ENCODE measurements at places on chromosomes 2 and 18. TPM values are rescaled to one million over a fixed set of nuclear protein-coding genes. Genes with fewer than 3 reads are reported as not detected.

- peaks cover 1% of the 10 kb centered on the region for H3K4me1 ChIP-seq
- no peaks in the 10 kb centered on the region for H3K27me3 ChIP-seq
- no peak overlapping the region for H3K27ac ChIP-seq
- H3K4me3 ChIP-seq = no peak overlapping the region
These were observed 27.0 kb upstream of the GMPPA start for GRCh38 chr2:219471476-219472371.

The SCYGR4 gene
- total RNA-seq = not detected

DNA sequence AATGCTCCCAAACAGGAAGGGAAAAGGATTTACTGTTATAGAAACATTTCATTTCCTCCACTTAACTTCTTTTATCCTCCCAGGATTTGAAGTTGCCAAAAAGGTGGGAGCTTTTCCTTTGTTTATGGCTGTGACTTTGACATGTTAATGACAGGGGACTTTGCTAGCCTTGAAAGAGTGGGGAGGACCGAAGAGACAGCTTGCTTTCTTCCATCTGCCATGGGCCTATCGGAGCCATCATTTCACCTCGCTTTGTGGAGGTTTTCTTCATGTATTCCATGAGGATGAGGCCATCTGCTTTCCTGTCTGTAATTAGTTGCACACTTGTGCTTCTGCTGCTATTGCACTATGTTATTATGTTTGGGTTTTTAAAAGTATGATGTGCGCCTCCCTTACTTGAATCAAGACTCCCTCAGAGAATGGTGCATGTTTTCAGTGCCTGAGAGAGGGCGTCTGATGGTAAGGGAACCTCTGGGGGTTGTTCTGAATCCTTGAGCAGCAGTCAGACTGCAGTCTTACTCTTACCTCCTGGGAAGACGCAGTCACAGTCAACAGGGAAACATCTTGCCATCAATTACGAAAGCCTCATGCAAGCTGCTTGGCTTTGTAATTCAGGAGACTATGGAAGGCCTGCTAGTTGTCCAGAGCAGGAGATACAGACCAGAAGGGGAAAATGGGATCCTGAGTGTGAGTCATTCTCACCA is 173.3 kb upstream of the MGAT5 start:
- DNase-seq = no peak
- no peaks in the 10 kb centered on the region for H3K4me1 ChIP-seq
- H3K27me3 ChIP-seq = no peaks in the 10 kb centered on the region
- H3K36me3 ChIP-seq = no peaks in the 10 kb centered on the region
- H3K27ac ChIP-seq = no peak overlapping the region

The KANSL1L gene
- total RNA-seq = 26.3 TPM

DNA sequence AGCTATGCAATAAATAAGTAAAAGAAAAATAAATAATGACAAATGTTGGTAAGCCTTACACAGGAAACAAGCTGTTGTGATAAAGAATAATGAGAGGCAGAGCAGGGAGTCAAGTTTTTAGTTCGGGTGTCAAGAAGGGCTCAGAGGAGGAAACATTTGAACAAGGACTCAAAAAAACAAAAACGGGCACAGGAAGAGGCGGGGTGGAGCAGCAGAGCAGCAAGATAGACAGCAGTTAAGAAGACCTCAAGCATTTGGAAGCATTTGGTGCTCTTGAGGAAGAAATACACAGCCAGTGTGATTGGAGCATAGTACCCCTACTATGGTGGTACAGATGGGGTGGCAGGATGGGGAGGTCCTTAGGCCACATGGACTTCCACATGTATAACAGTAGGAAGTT is 2.8 kb downstream of the TMEM169 start:
- H3K27me3 ChIP-seq = no peaks in the 10 kb centered on the region
- H3K4me3 ChIP-seq = no peak overlapping the region
- peaks cover 6% of the 10 kb centered on the region for H3K4me1 ChIP-seq

- H3K36me3 ChIP-seq = no peaks in the 10 kb centered on the region
- H3K27me3 ChIP-seq = no peaks in the 10 kb centered on the region
- H3K4me3 ChIP-seq = no peak overlapping the region
- H3K4me1 ChIP-seq = peaks cover 13% of the 10 kb centered on the region
- no peak for DNase-seq
These were observed 7.9 kb downstream of the REV1 start for GRCh38 chr2:99481941-99482340.

DNA sequence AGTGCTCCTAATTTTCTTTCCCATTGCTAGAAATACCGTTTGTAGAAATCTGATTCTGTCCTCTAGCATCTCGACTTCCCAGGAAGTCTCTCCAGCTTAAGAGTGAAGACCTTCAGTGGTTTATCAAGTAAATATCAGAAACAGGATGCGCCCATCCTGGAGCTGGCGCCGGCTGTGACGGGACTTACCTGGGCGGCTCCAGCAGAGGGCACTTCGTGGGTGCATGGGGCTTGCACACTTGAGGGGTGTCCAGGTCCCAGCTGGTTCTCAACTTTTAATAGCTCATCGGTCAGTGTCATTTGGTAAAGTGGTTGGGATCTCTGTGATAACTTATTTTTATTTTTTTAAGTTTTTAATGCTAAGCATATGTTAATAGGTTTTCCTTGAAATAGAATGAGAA is 167.0 kb upstream of the TPO start:
- H3K27me3 ChIP-seq = no peaks in the 10 kb centered on the region
- DNase-seq = no peak
- H3K27ac ChIP-seq = no peak overlapping the region
- H3K36me3 ChIP-seq = no peaks in the 10 kb centered on the region
- H3K4me1 ChIP-seq = no peaks in the 10 kb centered on the region

DNA sequence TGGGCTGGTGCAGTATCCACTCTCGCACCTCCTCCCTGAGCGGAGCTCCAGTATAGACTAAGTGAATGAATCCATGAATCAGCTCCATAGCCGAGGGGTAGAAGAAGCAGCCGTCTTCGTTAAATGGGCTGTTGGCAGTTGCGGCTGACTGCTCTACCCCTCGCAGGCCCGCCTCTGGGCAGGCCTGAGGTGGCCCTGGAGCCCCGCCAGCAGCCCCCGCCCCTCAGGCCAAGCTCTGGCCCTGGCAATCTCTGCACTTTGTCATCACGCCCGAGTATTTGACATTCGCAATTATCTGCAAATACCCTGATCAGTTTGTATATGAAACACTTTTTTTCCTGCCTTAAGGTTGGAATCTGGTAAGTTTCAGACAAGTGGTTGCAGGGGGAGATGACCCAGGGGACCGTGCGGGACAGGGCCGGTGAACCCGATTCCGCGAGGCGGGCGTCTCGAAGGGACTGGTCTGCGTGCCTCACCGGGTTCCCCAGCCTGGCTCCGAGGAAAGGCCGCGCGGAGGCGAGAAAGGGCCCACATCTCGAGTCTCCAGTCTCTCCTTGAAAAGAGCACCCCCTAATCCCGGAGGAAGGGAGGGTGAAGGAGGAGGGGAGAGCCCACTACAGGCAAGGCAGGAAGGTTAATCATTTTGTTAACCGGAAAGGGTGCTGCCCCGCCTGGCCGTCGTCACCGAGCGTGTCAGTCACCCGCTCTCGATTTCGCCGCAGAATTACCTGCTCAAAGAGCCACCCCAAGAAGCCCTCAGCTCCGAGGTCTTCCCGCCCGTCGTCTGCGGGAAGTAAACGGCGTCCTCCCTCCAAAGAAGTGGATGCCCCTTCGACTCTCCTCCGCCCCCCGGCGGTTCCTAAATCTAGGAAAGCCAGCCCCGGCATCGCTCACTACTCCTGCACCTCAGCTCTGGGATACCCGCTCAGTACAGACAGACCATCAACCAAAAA is 11.1 kb upstream of the SATB2 start:
- no peaks in the 10 kb centered on the region for H3K27me3 ChIP-seq
- no peaks in the 10 kb centered on the region for H3K36me3 ChIP-seq
- peaks cover 8% of the 10 kb centered on the region for H3K4me1 ChIP-seq
- DNase-seq = no peak
- H3K27ac ChIP-seq = no peak overlapping the region

The OXER1 gene
- 1.0 TPM for total RNA-seq

DNA sequence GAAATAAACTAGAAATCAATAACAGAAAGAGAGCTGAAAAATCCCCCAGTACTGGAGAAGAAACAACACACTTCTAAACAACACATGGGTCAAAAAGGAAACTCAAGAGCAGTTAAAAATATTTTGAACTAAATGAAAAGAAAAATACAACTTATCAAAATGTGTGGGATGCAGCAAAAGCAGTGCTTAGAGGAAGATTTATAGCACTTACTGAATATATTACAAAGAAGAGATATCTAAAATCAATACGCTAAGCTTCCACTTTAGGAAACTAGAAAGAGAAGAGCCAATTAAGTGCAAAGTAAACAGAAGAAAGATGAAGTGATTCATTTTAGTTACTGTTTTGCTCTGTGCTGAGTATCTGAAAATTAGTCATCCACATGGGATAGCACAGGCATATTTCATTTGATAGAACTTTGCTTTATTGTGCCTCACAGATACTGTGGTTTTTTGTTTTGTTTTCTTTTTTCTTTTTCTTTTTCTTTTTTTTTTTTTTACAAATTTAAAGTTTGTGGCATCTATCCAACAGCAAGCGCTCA is 17.0 kb downstream of the TGFA start:
- H3K27ac ChIP-seq = no peak overlapping the region
- DNase-seq = no peak
- no peaks in the 10 kb centered on the region for H3K4me1 ChIP-seq
- no peak overlapping the region for H3K4me3 ChIP-seq
- H3K27me3 ChIP-seq = no peaks in the 10 kb centered on the region

DNA sequence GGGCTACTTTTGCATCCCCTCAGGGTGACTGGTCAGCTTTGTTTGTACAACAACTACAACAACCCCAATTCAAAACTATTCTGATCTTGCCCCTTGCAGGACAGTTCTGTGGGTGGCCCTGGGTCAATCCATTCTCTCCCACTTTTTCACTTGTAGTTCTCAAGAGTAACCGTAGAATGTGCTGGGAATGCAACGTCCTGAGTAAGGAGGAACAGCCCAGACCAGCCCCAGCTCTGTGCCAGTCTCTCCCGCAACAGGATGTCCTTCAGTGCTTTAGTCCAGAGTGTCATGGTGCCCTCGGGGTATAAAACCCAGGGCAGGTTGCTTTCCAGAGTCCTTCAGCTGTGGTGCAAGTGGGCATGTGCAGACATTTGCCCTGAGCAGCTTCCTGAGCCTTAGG is 22.1 kb upstream of the TEX51 start:
- DNase-seq = no peak
- H3K27me3 ChIP-seq = no peaks in the 10 kb centered on the region
- H3K27ac ChIP-seq = no peak overlapping the region

The CNTNAP5 gene
- not detected for total RNA-seq

DNA sequence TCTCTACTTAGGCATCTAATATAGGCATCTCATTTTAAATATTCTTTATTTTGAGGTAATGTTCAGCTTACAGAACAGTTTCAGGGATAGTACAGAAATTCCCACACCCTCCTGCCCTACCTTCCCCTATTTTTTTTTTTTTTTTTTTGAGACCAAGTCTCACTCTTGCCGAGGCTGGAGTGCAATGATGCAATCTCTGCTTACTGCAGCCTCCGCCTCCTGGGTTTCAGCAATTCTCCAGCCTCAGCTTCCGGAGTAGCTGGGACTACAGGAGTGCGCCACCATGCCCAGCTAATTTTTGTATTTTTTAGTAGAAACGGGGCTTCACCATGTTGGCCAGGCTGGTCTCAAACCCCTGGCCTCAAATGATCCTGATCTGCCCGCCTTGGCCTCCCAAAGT is 97.6 kb downstream of the EPB41L5 start:
- no peak overlapping the region for H3K27ac ChIP-seq
- no peak for DNase-seq
- no peaks in the 10 kb centered on the region for H3K4me1 ChIP-seq
- no peaks in the 10 kb centered on the region for H3K36me3 ChIP-seq
- no peaks in the 10 kb centered on the region for H3K27me3 ChIP-seq

DNA sequence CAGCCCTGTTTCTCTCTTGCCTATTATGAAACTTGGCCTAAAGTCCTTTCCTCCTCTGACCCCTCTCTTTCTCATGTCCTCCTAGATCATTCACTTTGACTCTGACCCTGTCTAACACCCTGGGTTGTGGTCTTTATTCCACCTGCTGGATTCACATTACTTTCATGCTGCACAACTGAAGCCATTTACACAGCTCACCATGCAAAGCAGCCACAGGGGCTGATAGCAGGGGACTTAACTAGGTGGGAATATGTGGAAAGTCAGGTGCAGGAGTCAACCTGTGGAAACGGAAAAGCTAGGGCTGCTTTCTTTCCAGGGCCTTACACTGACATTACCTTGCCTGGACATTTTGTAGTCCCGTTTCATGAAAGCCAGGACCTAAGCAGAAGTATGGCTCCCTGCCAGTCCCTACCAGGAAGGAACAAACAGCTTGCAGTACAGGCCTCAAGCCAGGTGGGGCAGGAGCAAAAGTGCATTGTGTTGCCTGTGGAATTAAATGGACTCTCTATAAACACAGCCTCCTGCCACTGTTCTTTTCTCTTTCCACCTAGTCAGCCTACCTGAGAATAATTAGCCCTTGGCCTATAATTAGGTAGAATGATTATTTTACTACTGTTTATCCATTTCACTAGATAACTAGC is 11.8 kb downstream of the MAPRE3 start:
- DNase-seq = peak; percentile 84
- H3K27me3 ChIP-seq = no peaks in the 10 kb centered on the region
- H3K4me3 ChIP-seq = no peak overlapping the region
- no peaks in the 10 kb centered on the region for H3K36me3 ChIP-seq
- H3K4me1 ChIP-seq = peaks cover 11% of the 10 kb centered on the region
- no peak overlapping the region for H3K27ac ChIP-seq

- no peak for DNase-seq
- no peak overlapping the region for H3K4me3 ChIP-seq
- peaks cover 16% of the 10 kb centered on the region for H3K4me1 ChIP-seq
- peak overlapping the region; percentile 38 for H3K27ac ChIP-seq
These were observed 30.8 kb downstream of the AOX1 start for GRCh38 chr2:200616656-200617055.

GRCh38 chr2:213764849-213765248 is 480.6 kb downstream of the SPAG16 start:
- no peaks in the 10 kb centered on the region for H3K27me3 ChIP-seq
- no peak for DNase-seq
- no peak overlapping the region for H3K27ac ChIP-seq
- no peaks in the 10 kb centered on the region for H3K36me3 ChIP-seq
- H3K4me1 ChIP-seq = no peaks in the 10 kb centered on the region
- no peak overlapping the region for H3K4me3 ChIP-seq

DNA sequence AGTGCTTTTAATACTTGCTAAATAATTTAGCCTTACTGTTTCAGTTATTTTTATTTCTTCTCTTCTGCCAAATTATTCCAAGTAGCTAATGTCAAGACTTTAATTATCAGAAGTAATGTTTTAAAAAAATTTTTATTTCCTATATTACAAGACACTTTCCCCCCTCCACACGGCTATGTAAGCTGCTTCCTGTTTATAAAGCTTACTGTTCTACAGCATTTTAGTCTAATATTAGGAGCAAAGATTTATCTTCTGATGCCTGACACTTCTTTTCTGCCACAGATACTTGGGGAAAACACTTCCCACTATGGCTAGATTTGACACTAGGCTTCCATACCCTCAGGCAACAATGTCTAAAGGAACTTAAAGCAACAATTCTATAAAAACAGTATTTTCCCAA is 62.3 kb downstream of the ROCK1 start:
- no peak for DNase-seq
- no peak overlapping the region for H3K27ac ChIP-seq
- no peaks in the 10 kb centered on the region for H3K36me3 ChIP-seq
- no peaks in the 10 kb centered on the region for H3K27me3 ChIP-seq

Data from ovary (tissue), 10 donors.